ENCODE measurements at places on chromosomes 7 and 10.

- DNase-seq, result no peak
These were observed 27.6 kb downstream of the EZH2 start for GRCh38 chr7:148856578-148856881.

DNA sequence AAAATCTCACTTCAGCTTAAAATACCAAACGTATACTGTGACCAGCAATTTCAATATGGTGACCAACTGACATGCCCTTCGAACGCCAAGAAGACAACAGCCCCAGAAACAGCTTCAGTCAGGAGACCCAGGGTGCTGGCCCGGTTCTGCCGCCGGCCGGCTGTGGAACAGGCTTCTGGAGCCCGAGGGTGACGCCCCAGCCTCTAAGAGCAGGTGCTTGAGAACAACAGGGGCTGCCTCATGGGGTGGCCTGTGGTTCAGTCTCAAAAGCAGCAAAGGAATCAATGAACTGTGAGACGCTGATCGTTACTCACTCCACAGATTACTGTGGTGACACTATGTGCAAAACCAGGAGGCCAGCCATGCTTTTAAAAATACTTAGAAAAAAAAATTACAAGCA, 17.3 kb downstream of the GPER1 start:
- no peak for DNase-seq

DNA sequence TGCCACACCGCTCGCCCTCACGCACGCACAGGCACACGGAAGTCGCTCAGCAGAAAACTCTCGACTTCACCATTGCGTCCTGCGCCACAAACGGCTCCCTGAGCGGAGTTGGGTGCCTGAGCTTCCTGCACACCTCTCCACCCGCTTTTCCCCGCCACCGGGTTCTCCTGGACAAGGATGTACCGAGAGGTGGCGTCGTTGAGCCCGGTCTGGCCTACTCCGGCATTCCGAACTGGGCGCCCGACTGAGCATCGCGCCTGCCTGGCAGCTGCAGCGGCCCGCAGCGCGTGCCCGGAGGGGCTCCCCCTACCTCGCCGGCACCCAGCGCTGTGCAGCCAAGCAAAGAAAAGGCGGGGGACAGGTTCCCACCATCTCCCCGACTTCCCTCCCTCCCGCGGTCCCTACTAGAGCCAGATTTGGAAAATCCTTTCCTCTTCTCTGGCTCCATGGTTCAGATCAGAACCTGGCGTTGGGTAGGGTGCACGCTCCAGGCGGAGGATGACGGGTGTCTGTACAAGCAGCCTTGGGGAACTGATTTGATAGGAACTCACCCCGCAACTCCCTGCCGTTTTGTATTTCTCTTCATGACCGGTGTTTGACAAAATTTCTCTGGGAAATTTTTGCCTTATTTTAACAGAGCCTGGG, 1.7 kb downstream of the SORCS3 start:
- DNase-seq, result peak; percentile 52

DNA sequence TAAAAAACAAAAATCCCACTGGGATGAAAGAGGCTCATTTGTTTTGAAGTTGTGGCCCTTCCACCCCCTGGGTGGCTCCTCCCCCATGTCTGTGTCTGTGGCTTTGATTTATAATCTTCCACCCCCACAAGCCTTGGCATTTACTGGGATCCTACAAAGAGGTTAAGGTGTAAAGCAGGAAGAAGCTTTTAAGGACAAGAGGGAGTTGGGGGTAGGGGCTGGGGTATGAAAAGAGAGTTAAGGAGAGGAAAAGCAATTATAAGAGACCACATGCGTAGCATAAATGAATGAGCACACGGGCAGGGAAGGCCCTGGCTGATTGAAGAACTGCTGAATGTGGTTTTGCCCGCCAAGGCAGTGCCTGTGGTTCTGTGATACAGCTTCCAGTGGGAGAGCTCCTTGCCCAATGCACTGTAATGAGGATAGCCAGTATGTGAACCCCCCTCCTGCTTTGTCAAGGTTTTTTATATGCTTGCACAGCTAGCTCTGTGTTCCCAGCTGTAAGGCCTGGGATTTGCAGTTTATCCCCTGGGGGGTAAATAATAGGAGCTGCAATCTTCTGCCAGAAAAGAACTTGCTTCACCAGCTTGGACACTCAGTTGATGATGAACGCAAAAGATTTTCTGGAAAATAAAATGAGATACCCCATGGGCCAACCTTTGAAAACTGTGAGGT, 34.7 kb upstream of the KMT2E start:
- DNase-seq, result no peak

- no peak for DNase-seq
These were observed 81.6 kb upstream of the SAMD8 start for GRCh38 chr10:75029857-75030256.

DNA sequence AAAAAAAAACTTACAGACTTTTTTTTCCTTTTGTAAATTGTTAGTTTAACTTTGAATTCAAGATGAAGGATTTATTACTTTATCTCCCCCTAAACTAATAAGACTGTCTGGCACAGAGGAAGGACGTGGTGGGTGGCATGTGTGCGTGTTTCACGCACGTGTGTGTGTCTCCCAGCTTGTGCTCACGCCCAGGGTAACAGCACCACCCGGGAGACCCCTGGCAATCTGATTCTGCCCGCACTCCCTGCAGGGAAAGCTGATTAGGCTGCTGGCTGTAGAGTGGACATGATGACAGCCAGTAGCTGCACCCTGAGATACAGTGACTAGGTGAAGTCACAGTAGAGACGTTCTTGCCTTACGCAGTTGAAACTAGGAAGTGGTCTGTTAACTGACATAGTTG, 25.3 kb downstream of the WIPI2 start:
- no peak for DNase-seq

DNA sequence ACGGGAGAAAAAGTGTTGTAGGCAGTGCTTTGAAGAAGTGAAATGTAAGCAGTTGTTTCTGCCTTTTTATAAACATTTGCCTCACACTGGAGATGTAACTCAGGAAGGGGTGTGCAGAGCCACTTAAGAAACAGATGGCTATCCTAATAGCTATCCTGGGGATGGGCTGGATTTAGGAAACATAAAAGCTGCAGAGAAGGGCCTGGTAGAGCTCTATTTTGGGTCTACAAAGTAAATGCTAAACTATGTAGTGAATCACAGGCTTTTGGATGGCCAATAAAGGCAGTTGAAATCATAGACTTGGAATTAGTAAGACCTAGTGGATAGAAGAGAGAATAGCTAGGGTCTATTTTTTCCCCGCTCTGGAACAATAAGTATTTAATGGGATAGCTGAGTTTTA, 79.9 kb upstream of the AGR3 start:
- DNase-seq, result no peak

- DNase-seq, result no peak
These were observed 35.9 kb upstream of the ITPRID1 start for GRCh38 chr7:31478018-31478417.

GRCh38 chr10:51083356-51083853, 9.1 kb downstream of the PRKG1 start:
- no peak for DNase-seq

GRCh38 chr7:154647625-154648024, 355.3 kb downstream of the PAXIP1 start:
- DNase-seq, result no peak

DNA sequence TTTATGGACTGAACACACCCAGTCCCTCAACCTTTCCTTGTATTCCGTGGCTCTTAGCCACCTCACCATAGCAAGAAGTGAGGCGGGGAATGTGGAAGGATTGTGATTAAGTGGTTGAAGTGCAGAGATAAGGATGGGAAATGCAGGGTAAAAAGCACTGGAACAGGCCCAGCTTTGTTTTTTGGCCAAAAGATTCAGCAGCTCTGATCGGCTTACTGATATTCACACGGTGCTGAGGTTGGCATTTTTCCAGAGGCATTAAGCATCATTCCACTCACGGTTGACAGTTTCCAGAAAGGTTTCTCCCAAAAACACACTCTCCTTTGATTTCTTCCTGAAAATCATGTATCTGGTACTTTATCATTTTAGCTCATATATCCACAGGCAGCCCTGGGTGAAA, 544.2 kb downstream of the CNTNAP2 start:
- no peak for DNase-seq

DNA sequence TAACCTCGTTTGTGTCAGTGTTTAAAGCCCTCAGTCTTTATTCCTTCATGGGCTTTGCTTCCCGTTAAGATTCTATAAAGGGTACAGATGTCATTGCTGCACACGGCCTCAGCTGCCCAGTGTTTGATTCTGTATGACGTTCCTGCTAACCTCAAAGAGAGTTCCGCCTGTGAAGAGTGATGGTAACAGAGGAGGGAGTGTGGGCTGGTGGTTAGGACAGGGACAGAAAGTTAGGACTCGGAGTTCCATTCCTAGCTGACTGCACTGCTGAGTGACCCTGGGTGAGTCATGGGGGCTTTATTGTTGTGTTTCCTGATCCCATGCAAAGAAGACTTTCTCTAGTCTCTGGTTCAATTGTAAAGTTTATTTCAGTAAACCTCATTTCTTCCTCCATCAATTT, 227.1 kb downstream of the DYNC1I1 start:
- DNase-seq, result no peak

DNA sequence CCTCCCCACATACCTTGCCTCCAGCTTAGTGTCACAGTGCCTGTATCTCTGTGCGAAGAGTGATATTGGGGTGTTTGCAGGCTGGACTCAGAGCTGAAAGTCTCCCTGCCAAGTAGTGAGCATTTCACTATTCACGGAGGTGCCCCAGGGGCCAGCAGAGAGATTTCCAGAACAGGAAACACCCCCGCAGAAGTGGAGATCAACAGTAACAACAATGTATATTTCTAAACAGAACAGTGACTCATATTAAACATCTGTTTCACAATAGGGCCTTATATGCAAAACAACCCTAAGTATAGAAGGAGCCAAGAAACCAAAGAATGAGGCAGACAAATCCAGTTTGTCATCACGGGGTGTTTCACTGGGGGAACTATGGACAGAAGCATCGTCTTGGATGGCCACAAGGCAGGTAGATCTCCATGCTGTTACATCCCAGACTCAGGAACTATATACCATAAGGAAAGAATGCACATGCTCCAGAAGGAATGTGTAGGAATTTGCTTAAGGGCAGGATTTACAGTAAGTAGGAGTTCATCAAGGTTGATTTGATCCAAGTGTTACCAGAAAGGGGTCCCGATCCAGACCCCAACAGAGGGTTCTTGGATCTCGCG, 29.3 kb upstream of the CCL24 start:
- peak; percentile 80 for DNase-seq

GRCh38 chr7:75945297-75946168, 30.6 kb downstream of the POR start:
- no peak for DNase-seq

GRCh38 chr7:134449680-134450079, 9.2 kb downstream of the AKR1B1 start:
- DNase-seq, result no peak

DNA sequence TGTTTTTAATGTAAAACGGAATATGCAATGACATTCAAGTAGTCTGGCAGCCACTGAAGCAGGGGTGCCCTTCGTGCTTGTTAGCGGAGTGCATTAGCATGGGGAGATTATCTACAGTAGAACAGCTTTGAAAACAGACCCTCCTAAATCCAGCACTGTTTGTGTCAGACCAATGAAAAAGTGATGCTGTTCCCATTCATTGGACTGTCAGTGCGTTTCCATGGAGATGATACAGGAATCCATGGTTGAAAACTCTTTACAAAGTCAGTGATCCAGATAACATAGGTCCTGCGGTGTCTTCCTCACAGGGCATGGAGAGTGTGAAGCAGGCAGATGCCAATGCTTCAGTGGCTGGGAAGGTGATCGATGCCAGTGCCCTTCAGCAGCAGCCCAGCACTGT, 73.6 kb downstream of the ITGB8 start:
- DNase-seq, result no peak

GRCh38 chr10:131242007-131242406, 69.5 kb downstream of the TCERG1L start:
- no peak for DNase-seq

DNA sequence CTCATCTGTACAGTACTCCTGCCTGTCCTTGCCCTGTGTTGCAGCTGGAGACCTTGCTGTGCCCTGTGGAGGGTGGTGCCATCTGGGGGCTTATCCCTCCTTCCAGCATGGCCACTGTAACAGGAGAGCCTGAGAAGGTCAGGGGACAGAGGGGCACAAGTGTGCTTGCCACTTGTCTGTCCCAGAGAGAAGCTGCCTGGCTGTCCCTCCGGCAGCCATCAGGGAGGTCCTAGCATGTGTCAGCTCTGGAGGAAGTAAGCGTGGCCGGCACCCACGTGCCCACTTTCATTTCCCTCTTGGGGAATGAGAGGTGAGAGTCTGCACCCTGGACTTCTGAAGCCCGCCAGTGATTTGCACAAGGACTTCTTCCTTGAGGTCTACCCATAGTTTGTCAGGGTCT, 97.0 kb upstream of the PPIF start:
- DNase-seq, result peak; percentile 27

DNA sequence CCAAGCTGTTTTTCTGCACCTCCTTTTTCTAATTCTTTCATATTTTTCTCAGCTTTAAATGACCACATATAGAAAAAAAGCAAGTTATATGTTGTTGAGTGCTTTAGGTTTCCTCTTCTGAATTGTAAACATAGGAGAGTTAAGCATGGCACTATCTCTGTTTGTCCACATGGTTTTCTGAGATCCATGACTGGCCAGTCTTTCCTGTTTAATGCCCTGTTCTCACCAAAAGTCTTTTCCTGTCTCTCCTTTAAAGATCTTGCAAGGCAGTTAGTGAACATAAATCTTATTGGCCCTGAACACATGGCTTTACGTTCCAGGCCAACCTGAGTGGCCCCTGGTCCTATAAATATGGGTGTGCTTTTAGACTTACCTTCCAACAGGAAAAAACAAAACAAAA, 19.4 kb downstream of the TRPV5 start:
- DNase-seq, result no peak

DNA sequence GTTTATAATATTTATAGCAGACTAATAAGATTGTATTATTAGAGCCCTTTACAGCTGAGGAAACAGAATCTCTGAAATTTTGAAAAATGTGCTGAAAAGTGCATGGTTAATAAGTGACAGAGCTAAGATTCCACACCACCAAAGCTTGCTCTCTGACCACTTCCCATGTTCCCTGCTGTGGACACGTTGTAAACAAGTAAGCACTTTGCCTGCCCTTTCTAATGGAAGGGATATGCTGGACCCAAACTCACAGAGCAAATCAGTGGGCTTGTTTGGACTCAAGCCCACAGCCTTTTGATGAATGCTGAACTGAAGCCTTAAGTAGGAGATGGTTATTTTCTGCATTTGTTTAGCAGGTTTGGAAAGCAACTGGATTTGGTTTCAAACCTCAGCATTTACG, 214.0 kb upstream of the TMEM72 start:
- DNase-seq, result no peak

DNA sequence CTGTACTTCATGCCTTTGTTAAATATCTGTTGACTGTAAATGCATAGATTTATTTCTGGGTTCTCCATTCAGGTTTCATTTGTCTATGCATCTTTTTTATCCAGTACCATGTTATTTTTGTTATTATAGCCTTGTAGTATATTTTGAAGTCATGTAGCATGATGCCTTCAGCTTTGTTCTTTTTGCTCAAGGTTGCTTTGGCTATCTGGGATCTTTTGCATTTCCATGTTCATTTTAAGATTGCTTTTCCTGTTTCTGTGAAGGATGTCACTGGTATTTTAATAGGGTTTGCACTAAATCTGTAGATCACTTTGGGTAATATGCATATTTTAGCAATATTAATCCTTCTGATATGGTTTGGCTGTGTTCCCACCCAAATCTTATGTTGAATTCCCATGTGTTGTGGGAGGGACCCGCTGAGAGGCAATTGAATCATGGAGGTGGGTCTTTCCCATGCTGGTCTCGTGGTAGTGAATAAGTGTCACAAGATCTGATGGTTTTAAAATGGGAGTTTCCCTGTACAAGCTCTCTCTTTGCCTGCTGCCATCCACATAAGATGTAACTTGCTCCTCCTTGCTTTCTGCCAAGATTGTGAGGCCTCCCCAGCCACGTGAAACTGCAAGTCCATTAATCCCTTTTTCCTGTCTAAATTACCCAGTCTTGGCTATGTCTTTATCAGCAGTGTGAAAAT, 302.8 kb upstream of the SEMA3C start:
- DNase-seq, result no peak

Data from activated CD4-positive, alpha-beta memory T cell treated with anti-CD3 and anti-CD28 coated beads for 36 hours (primary cell).